ENCODE measurements at places on chromosomes 5 and 9.

DNA sequence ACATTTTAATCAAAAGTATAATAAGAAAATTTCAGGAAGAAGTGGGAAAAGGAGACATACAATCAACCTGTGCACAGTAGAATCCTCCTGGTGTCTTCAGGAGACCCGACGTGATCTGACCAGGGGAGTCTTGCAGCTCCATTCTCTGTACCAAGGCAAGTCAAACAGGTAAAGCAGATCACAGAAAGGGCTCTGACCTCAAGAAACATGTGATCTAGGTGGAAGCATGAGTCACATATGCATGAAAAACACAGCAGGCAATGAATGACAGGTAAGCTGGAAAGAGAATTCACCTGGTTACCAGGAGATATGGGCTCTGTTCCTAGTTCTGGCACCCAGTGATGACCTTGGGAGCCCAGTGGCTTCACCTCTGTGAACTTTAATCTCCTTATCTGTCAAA, 19.4 kb upstream of the FABP6 start:
- no peak for DNase-seq

DNA sequence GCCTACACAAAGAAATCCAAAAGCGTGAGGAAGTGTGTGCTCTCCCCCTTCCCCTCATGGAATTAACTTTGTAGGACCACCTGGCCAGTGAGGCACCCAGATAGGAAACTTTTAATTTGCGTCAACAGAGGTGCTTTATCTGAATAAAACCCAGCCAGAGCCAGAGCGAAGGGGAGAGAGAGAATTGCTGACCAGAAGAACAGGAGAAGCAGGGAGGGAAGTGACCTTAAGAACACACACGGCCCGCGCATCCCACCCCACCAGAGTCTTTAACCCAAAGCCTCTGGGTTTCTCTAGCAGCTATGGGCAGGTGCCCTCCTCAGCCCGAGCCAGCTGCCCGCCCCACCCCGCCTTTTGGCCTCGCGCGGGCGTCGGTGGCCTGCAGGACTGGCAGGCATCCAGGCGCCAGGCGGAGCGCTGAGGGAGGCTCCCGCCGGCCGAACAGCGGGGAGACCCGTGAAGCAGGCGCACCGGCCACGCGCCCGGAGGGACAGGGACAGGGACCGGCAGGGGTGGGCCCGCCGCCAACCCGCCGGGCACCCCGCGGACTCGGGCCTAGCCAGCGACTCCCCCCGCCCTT, 580 bp downstream of the ERAP1 start:
- DNase-seq: peak; percentile 58

- DNase-seq: no peak
Observed at GRCh38 chr5:74594137-74595040, 46.1 kb downstream of the ENC1 start.

DNA sequence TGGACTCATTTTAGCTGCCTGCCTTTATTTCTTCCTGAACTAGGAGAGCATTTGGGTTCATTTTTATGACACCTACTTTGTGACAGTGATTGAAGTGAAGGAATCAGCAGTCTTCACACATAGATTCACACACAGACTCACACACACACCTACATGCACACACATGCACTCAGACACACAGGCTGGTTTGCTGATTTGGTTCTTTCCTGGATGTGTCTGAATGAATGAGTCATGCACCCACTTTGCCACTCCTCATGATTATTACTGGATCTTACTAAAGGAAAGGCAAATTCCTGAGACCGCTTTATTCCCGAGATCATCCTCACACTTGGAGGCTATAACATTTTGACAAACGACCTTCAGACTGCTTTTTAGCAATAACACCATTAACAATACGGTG, 529.5 kb downstream of the AGTPBP1 start:
- no peak for DNase-seq

GRCh38 chr9:134258332-134258731, 67.9 kb upstream of the RXRA start:
- DNase-seq: no peak
